ENCODE measurements at places on chromosomes 12 and 14. TPM values are rescaled to one million over a fixed set of nuclear protein-coding genes. Genes with fewer than 3 reads are reported as not detected.

The AICDA gene
- polyA plus RNA-seq, result not detected

The KRT7 gene
- polyA plus RNA-seq, result not detected

The HHIPL1 gene
- polyA plus RNA-seq, result not detected

The IFI27L2 gene
- 95.5 TPM for polyA plus RNA-seq

The GARIN6 gene
- not detected for polyA plus RNA-seq

The IAPP gene
- not detected for polyA plus RNA-seq

The LMO3 gene
- polyA plus RNA-seq, result not detected

The KLHL28 gene
- 45.3 TPM for polyA plus RNA-seq

The ITGA7 gene
- polyA plus RNA-seq, result 0.36 TPM
